ENCODE measurements at places on chromosomes 16 and 17.

DNA sequence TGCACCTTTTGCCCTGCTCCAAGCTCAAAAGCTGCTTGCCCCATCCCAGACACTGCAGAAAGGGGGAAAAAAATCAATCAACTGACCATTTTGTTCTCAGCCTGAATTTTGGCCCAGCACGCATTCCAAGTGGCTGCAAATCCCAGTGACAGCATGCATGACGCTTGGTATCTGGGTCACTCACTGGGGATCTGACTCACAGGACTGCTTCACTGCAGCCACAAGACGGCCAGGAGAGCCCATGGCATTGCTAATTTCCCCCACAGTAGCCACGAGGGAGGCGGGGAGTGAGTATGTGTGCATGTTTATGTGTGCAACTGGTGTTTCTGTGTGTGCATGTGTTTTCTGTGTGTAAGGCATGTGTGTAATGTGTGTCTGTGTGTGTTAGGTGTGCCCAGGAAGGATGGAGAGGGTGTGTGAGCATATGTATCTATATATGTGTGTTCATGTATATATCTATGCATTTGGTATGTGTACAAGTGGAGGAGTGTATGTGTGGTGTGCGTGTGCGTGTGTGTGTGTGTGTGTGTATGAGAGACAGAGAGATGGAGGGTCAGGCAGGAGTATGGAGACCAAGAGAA, 33.8 kb downstream of the SDK2 start:
- no peak for DNase-seq

DNA sequence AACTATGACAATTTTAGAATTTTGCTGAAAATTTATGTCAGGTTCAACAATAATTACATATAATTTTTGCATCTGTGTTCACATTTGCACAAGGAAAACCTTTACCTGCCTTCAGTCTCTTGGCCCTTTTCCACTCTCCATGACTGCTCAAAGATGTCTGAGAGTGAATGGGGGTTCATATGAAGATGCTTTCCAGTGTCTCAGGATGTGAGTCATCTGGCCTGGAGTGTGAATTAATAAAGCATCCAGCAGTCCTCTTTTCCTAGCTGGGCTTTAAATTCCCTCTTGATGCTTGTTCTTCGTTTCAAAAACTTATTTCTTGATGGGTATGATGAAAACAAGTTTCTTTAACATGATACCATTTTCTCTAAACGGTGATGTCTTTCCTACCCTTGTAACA, 99.9 kb downstream of the CDK5R1 start:
- no peak for DNase-seq

- no peak for DNase-seq
These were observed 4.8 kb downstream of the EMP2 start for GRCh38 chr16:10575506-10576130.

GRCh38 chr17:31467502-31468256, 76.2 kb downstream of the RAB11FIP4 start:
- DNase-seq, result no peak

DNA sequence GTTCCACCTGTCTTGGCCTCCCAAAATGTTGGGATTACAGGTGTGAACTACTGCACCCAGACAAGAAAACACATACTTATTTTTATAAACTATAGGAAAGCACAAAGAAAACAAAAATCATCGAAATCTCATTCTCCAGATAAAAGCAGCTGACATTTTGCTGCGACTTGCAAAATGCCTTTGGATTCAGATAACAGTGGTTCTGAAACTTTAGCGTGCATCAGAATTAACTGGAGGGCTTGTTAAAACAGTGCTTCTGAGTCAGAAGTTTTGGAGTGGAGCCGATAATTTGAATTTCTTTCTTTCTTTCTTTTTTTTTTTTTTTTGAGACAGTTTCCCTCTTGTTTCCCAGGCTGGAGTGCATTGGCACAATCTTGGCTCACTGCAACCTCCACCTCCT, 17.7 kb upstream of the GJD3 start:
- DNase-seq, result no peak

GRCh38 chr16:57764006-57764340, 28.4 kb downstream of the KATNB1 start:
- DNase-seq, result no peak

DNA sequence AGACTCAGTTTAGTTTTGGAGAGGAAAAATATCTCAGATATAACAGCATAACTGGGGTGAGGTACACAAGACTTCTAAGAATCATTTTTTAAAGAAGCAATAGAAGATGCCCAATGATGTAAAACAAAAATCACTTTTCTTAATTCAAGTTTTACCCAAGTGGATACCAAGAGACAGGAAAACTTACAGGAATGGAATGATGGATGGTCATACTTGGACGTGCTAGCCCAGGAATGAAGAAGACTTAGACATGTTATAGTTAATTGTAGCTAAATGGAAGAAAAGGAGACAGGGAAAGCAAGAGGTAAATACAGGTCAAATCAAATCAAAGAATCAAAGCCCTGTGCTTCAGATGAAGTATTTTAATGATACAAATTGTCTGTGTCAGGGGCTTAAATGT, 312.7 kb upstream of the KCNJ16 start:
- DNase-seq, result no peak

- no peak for DNase-seq
These were observed 340.7 kb upstream of the CDH5 start for GRCh38 chr16:66025751-66026150.

DNA sequence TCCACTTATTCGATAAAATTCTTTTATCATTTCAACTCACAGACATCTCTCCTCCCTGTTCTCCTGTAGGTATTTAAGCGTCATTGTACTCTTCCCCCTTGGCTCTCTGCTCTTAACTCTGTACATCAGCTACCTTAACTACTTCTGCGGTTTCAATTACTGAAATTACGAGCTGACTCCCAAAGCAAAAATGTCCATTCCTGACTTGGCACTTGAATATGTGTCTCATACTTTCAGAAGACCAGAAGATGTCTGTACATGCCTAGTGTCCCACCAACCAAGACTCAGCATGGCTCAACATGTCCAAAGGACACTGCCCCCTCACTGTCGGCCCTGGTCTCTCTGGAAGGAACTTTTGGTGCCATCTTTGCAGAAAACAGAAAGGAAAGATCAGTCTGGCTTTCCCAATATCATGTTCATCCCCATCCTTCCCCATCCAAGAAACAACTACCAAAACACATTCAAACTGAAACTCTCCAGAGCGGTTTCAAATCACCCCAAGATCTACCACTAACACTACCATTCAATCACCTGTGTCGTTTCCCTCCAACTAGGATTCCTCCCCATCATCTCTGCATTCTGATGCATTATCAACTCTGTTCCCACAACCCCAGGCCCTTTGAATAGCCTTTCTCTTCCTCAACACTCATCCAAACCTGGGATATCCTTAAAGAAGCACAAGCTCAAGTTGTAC, 74.9 kb downstream of the ZFHX3 start:
- DNase-seq, result peak; percentile 76

- DNase-seq, result no peak
These were observed 22.7 kb downstream of the MYO15B start for GRCh38 chr17:75610103-75610984.

DNA sequence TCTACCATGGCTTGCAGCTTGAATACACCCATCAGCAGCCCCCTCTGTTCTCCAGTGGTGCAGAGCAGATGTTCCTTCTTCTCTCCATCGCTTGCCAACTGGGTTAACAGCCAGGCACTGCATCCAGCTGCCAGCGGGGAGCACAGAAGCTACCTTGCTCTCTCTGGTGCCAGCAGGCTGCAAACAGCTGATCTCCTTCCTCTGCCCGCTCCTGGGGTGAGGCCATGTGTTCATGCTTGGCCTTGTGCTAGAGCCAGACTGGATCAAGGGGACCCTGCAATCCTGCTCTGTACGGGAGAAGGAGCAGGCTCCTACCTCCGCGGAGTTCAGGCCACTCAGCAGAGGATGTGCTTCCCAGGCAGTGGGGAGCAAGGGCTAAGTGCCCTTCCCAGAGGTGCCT, 24.1 kb upstream of the ENGASE start:
- no peak for DNase-seq

- peak; percentile 63 for DNase-seq
These were observed 139.1 kb upstream of the CHMP6 start for GRCh38 chr17:80852476-80853015.

GRCh38 chr17:16080366-16080765, 80.7 kb downstream of the TTC19 start:
- no peak for DNase-seq

DNA sequence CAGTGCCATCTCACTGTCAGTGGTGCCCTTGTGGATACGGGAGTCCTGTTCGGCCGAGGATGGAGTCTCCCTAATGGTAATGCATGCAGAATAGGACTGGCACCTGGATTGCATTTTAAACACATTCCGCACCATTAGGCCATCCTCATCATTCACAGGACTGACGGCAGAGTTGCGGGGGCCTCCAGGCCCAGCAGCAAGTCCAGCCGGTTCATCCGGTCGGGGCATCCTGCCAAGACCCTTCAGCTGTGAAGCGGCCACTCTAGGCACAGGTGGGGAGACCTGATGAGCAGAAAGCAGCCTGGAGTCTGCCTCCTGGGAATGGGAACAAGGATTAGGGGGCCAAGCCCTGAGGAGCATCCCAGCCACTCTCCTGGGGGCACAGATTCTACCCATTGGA, 90.3 kb upstream of the XYLT1 start:
- no peak for DNase-seq

GRCh38 chr16:20812510-20812909, 6.2 kb downstream of the REXO5 start:
- DNase-seq, result no peak

DNA sequence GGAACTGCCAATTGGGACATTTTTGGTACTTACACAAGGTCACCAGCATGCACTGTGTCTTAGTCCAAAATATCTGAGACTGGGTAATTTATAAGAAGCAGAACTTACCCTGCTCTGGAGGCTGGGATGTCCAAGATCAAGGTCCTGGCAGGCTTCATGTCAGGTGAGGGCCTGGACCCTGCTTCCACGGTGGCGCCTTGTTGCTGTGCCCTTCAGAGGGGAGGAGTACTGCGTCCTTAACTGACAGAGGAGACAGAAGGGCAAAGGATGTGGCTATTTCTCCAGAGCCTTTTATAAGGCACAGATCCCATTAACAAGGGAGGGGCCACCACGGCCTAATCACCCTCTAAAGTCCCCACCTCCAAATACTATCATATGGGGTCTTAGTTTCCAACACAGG, 178.9 kb downstream of the C16orf95 start:
- DNase-seq, result no peak

DNA sequence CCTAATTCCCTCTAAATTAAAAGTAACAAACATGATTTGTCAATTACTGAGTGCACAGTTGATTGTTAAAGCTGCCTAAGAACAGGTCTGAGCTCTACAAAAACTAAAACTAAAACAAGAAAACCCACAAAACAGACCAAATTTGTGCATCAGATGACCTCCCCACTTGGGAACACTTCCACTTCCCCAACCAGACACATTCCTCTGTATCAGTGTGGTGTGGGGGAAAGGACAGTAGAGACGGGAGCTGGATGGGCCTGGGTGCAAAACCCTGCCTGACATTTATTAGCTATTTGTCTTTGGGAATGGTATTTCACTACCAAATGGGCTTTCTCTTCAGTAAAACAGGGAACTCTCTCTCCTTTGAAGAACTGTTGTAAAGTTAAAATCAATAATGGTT, 29.8 kb downstream of the STAT3 start:
- no peak for DNase-seq

DNA sequence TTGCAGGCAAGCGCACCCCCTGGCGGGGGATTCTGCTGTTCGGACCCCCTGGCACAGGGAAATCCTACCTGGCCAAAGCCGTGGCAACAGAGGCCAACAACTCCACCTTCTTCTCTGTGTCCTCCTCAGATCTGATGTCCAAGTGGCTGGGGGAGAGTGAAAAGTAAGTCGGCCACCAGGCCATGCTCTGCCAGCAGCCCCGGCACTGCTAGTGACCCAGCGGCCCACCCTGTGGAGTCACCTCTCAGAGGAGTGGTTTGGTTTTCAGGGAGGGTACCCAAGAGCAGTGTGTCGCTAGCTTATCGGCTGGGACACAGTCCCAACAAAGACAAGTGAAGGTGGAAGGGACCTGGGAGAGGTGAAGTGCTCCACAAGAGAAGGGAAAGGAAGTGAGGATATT, 8.2 kb downstream of the VPS4A start:
- DNase-seq, result no peak

- no peak for DNase-seq
These were observed 55.8 kb downstream of the PLCG2 start for GRCh38 chr16:81834868-81835267.

DNA sequence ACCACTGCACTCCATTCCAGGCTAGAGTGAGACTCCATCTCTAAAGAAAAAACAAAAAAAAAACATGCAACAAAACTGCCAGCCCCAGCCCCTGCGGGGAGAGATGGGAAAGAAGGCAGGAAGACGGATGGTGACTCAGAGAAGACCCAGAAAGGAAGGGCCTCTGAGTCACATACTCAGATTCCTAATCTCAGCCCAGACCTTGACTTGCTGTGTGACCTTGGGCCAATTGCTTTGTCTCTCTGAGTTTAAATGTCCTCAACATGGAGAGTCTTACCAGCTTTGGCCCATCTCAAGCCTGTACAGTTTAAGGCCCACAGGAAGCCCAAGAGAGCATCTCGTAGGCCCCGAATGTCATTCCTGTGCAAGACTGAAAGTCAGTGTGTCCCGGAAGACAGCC, 86.5 kb upstream of the LHX1 start:
- no peak for DNase-seq

DNA sequence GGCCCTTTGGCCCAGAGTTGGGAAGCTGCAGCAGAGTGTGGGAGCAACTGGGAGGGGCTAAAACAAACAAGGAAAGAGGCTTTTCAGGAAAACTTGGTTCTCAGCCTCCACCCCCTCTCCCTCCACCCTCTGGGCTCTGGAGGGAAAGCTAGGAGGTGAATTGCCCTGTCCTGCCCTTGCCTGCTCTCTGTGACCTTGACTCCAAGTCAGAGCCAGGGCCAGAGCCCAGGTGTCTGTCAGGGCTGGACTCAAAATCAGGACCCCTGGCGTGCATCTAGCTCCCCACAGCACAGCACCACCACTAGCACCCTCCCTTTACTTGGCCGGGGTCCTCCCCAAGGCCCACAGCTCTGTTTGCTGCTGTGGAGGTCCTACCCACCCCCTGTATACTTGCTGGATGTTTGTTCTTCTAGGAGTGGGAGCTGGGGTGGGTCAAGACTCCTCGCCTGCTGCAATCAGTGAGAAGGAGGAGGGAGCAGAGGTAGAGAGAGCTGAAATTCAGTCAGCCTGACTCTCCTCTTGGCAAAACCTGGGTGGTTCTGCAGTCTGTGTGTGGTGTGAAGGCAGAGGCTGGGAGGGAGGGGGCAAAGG, 2.8 kb upstream of the NR1D1 start:
- no peak for DNase-seq

GRCh38 chr16:88591577-88592021, 21.4 kb downstream of the ZC3H18 start:
- no peak for DNase-seq
